LHCN-M2 (cell line): ENCODE measurements at places on chromosomes 5 and 9. TPM values are rescaled to one million over a fixed set of nuclear protein-coding genes. Genes with fewer than 3 reads are reported as not detected.

Gene INSL4
- not detected in 2 replicates for total RNA-seq

Gene HSPB3
- total RNA-seq, result 13.3 and 30.5 TPM in 2 replicates

Gene CDH9
- not detected in 2 replicates for total RNA-seq

Gene MSMP
- total RNA-seq, result not detected in 2 replicates

DNA sequence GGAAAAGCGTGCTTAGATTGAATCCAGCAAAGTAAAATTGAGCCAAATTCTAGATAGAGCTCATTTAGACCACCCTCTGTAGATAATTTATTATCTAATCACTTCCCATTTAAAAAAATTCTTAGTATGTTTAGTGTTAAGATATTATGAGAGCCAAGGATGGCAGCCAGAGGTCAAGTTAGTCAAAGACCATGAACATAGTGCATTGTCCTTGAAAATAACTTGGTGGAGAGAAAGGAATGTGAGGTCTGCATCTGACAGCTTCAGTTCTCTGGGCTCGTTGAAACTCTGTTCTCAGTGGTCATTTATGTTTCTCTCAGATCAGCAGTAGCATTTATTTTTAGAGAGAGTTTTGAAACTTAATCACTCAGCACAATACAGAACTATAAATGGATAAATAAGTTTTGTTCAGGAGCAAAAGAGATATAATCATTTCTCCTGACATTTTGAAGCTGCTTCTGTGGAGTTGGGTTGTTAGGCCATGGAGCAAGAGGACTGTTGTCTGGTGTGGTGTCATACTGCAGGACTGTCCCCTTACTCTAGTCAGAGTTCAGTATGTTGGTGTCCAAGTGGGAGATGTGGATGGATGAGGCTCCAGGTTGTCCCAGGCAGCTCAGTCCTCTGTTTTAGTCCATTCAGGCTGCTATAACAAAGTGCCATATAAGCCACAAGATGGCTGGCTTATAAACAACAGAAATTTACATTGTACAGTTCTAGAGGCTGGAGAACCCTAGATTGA is 337.7 kb downstream of the FBXL7 start:
- peak; percentile 6 for DNase-seq

Gene OR1L1
- not detected in 2 replicates for total RNA-seq

Gene SLC1A1
- total RNA-seq, result 3.7 and 6.2 TPM in 2 replicates

Gene SPATA31C1
- total RNA-seq, result not detected in 2 replicates

- DNase-seq, result peak; percentile 94
Measured at GRCh38 chr9:87063871-87064270, 116.6 kb upstream of the GAS1 start.

Gene PCDHGB7
- total RNA-seq, result 0.52 and 0.83 TPM in 2 replicates

Gene CDK7
- total RNA-seq, result 38.3 and 43.3 TPM in 2 replicates

DNA sequence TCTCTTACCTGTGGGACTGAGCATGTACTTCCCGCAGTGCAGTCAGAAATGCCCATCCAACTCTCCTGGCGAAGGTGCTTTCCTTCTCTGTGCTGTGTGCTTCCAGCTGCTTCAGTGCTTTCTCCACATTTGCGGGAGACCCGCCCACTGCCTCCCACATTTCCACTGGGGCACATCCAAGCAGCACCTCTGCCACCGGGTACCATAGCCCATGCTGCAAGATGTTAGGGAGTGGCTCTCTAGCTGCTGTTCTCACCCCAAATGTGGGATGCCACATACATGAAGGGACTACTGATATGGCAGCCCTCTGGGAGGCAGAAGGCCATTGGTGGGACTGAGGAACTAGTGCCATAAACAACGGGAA is 8.8 kb downstream of the DMAC1 start:
- no peak for DNase-seq

Gene SPATA31A3
- not detected in 2 replicates for total RNA-seq

- DNase-seq, result peak; percentile 85
Measured at GRCh38 chr9:22040760-22041159, 31.7 kb upstream of the CDKN2B start.

DNA sequence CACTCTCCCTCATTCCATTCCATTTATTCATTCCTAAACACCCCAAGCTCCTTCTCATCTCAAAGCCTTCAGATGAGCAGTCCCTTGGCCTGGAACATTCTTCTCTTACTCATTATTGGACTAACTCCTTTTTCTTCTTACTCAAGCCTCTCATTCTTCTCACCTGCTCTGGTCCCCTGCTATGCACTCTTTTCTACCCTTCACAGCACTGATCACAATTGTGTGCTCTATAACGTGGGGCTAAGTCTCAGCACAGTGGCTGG is 212.4 kb downstream of the MAPKAP1 start:
- peak; percentile 40 for DNase-seq

DNA sequence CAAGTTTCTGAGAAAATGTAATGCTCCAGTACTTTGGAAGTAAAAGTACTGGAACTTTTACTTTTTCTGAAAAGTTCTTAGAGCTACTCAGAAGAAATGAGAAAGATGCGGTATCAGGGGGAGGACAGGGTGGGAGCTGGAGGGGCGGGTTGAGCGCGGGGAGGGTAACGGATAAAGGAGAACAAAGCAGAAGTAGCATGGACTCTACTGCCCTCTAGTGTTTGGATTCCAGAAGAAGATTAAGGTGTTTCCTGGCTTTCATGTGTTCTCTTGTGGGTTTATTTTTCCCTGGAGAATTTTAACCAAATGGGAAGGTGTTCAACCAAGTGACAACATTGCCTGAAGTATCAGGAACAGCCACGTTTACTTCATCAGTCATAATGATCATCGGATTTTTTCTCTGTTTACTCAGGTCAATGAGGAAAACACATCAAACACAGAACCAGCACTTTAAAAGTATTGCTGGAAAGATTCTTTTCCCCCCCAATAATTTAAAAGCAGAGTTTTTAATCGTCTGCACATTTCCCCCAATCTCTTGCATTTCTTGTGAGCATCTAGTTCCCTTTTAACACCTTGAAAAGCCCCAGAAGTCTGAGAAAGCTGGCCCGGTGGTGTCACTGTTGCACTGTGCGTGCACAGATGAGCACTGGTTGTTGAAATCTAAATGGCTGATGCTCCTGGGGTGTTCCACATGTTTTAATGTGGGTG is 190.6 kb downstream of the MPDZ start:
- DNase-seq, result peak; percentile 52

DNA sequence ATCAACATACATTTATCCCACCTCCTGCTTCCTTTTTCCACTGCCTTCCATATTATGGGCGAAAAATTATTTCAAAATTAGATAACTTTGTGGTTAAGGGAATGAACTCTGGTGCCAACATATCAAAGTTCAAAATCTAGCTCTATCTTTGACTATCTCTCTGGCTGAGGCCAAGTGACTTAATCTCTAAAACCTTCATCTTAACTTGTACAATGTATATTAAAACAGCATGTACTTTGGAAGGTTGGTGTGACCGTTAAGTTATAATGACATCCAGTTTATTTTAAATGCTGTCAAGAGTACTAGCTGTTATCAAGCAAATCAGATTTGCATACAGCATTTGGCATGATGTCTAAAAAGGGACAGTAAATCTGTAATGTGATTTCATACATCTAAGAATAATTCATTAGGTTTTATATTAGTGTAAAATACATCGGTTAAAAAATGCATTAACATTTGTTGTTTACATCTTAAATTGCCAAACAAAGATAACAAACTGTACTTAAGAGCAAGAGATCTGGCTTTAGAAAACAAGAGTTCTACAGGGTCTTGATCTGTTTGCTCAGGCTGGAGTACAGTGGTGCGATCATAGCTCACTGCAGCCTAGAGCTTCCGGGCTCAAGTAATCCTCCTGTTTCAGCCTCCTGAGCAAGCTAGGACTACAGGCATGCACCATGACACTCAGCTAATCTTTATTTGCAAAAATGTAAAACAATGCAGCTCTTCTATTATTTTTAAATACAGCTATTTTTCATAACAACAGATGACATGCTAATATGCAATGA is 102.8 kb downstream of the CDH18 start:
- no peak for DNase-seq

- no peak for DNase-seq
Measured at GRCh38 chr9:73294336-73294735, 142.7 kb downstream of the ANXA1 start.

Gene NR6A1
- total RNA-seq, result 1.1 and 1.3 TPM in 2 replicates

GRCh38 chr5:8381972-8382371 is 513.0 kb downstream of the MTRR start:
- DNase-seq, result no peak

Gene BTNL8
- not detected in 2 replicates for total RNA-seq

DNA sequence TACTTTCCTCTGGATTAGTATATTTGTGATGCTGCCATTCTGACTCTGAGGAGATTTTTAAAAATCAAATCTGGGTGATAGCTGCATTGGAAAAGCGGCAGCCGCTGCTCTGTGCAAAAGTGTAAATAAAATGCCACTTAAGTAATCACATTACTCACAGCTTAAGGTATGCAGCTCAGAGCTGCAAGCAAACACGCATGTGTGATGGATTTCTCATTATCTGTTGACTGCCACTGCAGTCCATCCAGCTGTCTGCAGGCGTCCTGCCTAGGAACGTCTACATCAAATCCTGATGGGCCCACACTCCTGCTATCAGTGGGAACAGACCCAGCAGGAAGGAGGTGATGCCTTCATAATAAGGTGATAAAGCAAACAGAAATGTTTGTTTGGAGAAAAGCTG is 216.9 kb downstream of the SPOCK1 start:
- peak; percentile 84 for DNase-seq

Gene CD14
- 0.96 and 1.1 TPM in 2 replicates for total RNA-seq

- no peak for DNase-seq
Measured at GRCh38 chr5:122984425-122984824, 52.1 kb downstream of the PPIC start.

- DNase-seq, result no peak
Measured at GRCh38 chr9:113349445-113350094, at the start of gene BSPRY. TSS of gene BSPRY (plus strand) at chr9:113349541. CDS start at chr9:113349580, 39 bp downstream.

GRCh38 chr5:180540050-180540694 is 46.0 kb downstream of the CNOT6 start:
- DNase-seq, result no peak

Gene TMEM267
- total RNA-seq, result 13.7 and 21.1 TPM in 2 replicates

- no peak for DNase-seq
Measured at GRCh38 chr9:20831028-20831427, 147.0 kb downstream of the FOCAD start.

GRCh38 chr5:143931986-143932385 is 120.0 kb downstream of the HMHB1 start:
- no peak for DNase-seq

DNA sequence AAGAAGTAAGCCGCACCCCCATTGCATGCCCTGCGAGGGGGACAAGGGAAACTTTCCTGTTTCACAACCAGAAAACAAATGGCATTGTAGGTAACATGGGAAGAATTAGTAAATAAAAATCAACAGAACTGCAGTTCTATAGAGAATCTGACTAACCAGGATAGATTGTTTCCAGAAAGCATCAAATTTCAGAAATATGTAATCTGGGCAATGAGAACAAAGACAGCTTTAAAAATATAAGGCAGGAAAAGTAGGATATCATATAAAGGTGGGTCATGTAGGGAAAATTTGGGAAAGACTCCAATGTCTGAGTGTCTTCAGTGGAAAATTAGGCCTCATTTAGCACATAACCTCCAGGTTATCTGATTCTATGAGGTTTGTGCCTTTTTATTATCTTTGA is 58.3 kb upstream of the RANBP6 start:
- no peak for DNase-seq

DNA sequence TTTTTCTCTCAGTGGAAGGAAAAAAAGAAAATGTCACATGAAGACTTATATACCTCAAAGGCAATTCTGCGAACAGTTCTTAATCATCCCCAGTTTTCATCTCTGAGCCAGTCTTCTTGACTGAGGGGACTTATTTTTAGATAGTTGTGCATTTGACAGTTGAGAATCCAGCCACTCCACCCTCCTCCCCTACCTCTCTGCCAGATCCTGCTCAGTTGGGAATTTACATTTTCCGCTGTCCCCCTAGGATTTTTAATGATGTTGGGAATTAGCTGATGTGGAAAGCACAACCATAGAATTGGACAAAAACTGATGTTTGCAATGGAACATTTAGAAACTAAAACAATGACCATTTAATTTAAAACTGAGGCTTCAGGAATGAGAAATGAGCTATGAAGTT is 194.3 kb upstream of the PIK3R1 start:
- no peak for DNase-seq

Gene FCHO2
- total RNA-seq, result 13.5 and 14.9 TPM in 2 replicates

GRCh38 chr9:128174062-128174461 is 14.0 kb downstream of the BBLN start:
- DNase-seq, result no peak

- no peak for DNase-seq
Measured at GRCh38 chr9:138076650-138077009, 199.0 kb downstream of the CACNA1B start.

DNA sequence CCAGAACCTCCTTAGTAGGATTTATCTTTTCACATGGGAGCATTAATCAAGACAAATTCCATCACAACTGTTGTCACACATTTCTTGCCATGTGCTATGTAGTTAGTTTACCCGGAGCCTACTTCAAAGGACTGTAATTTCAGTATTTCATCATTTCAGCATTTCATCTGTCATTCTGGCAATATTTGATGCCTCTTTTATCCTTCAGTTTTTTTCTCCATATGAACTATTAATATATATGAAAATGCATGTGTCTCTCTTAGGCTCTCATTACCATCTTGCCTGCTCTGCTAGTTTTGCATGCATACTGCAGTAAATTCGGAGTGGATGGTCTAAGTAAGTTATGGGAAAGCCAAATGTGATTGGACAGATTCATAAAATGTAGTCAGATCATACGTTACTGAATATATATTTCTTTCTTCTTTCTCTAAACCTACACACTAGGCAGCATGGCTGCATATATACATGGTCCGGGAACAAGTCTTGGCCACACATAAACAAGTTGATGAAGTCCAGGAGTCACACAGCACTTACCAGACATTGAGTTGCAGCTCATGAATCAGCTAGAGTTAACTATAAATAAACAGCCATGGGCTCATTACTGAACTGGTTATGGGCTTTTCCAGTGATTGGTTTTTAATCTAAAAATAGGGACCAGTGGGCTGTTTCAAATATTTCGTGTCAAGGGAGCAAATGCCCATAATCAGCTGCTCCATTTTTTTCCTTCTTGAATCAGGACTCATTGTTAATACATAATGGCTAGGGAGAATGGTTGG is 46.6 kb downstream of the SPATA31D1 start:
- DNase-seq, result no peak
